ENCODE measurements at places on chromosomes 7 and 10.

DNA sequence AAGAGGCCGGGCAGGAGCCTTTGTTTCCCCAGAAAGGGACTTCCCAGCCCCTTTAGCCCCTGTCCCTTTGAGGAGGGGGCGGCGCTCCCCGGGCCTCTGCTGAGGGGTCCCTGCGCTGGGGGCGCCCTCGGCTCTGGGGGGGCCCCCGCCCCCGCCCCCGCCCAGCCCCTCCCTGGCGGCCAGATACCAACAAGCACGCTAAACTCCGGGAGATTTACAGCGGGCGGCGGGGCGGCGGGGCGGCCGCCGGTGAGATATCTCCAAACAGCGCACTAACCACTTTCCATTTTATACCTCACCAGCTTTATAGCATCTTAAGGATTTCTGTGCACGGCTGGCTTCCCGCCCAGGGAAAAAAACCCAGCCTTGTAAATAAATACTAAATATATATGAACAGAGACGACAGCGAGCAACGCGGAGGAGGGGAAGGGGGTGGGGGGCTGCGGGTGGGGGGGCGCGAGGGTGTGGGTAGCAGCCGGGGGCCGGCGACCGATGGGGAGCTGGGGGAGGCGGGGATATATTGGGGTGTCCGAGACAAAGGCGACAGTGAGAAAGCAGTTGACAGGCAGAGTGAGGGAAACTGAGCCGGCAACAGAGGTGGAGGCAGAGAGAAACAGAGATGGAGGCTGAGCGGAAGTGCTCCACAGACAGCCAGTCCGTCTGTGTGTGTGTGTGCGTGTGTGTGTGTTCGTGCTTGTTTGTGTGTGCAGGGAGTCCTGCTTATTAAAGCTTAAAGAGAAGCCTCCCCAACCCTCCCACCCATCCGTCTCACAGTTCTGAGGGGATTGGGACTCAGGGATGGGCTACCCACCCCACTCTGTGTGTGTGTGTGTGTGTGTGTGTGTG is 85.8 kb downstream of the HIF1AN start:
- DNase-seq = peak; percentile 22

- peak; percentile 58 for DNase-seq
Observed at GRCh38 chr7:151626422-151627115, 106.9 kb upstream of the RHEB start.

GRCh38 chr10:23432166-23432565 is 6.7 kb upstream of the OTUD1 start:
- no peak for DNase-seq

DNA sequence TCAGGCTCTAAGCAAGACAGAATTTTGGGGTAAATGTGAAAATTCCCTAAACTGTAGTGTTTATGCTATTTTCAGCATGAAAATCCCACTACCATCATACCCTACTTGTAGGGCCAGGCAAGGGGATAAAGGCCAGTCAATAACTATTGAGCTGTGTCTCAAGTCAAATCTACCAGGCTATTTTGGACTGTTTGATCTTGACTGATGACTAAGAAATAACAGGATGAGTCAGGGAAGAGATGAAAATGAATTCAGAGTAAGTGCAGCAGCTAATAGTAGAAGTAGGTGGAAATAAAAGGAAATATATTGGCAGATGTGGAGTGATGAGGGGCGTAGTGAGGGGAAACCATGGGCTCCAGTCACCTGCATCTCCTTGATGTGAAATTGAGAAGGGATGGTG is 225.8 kb upstream of the PHYHIPL start:
- DNase-seq = no peak

- DNase-seq = no peak
Observed at GRCh38 chr10:26064106-26064505, 130.1 kb downstream of the MYO3A start.

- DNase-seq = no peak
Observed at GRCh38 chr10:123642697-123643096, 23.5 kb upstream of the GPR26 start.

GRCh38 chr7:47581804-47582763 is at the start of gene TNS3:
Gene TNS3, minus strand, starts transcription at chr7:47582111. Its CDS starts 142,475 bp downstream, at chr7:47439636.
- peak; percentile 67 for DNase-seq

DNA sequence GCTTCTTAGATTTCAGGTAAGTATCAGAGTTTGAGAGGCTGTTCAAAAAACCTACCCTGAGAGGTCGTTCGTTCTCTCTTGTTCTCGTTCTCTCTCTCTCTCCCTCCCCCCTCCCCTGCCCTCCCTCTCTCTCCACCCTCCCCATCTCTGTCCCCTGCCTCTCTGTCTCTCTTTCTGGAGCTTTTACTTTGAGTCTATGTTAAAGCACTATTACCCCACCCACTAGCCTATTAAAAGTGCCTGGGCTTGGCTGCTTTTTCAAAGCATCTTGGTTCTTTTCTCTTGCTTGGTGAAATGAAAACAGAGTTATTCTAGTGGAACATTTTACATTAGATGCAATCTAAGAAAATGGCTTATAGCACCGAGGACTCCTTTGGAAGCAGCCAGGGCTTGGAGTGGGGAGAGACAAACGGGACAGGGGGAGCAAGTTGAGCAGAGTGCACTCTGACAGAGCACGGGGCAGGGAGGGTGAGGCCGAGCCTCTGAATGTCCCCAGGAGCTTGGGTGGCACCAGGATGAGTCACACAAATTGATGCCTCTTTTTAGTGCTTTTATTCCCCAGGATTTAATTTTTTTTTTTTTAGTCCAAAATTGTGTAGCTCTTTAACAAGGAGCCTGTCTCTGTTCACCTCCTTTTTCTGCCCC is 134.3 kb downstream of the CFAP58 start:
- DNase-seq = no peak

DNA sequence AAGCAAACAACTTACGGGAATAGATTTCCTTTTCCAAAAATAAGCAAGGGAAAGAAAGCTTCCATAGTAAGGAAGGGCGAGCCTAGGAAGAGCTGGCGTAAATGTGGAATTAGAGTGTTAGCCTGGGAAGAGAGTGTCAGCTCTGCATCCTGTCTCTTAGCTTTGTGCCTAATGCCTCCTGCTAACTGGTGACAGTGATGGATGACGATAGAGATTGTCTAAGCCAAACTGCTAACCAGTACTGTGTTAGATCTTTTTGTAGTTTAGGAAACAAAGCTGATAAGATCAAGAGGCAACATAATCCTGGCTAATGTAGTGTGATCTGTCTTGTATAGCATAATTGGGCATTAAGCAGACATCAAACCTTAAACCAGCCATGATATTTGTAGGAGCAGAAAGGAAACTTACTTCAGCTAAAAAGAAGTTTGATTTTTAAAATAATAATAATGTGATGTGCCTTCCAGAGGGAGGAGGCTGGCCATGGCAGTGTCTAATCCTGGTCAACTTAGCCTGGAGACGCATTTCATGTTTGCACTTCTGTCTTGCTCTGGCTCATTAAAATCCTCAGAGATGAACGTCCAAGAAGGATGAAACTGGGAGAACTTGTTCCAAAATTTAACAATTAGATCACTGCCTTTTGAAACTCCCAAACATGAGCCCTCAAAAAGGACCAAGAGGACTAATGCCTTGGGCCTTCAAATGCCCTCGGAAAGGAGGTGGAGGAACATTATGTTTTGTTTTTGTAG is 85.1 kb downstream of the FAM204A start:
- DNase-seq = peak; percentile 73

- DNase-seq = no peak
Observed at GRCh38 chr10:28496017-28496416, 36.9 kb upstream of the WAC start.

GRCh38 chr7:29381206-29382094 is 182.2 kb upstream of the PRR15 start:
- DNase-seq = no peak

GRCh38 chr10:86295791-86296190 is 70.8 kb downstream of the GRID1 start:
- no peak for DNase-seq

DNA sequence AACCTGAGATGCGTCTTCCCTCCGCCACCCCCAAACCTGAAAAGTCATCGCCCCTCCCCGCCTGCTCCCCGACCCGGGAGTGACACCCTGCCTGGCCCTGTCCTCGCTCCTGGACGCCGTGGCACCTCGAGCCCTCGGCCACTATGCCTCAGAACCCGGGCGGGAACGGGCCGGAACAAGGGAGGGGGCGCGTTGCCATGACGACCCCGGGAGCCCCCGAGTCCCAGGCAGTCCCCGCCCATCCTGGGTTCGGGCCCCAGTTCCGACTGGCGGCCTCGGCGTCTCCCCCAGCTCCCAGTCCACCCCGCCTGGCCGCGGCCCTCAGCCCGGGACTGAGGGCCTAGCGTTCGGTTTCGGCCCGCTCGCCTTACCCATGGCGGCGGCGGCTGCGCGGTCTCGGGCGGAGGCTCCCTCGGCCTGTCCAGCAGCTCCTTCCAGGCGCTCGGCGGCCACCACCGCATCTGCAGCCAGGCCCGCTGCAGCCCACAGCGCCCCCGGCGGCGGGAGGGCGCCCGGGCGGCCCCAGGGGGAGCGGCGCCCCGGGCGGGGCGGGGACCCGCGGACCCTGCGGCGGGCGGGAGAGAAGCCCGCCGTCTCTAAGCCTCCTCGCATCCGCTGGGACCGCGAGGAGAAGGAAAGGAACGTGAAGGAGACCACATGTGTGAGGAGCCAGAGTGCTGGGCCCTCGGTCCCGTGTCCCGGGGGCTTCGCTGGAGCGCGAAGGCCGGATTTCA is at the start of gene RUFY2:
TSS of gene RUFY2 (minus strand) at position 463 of the 734 bp plus-strand sequence. CDS start at position 375, 88 bp downstream.
- peak; percentile 56 for DNase-seq

- DNase-seq = peak; percentile 56
Observed at GRCh38 chr10:84845628-84846261, 517.4 kb downstream of the CCSER2 start.

- DNase-seq = no peak
Observed at GRCh38 chr7:47227762-47228177, 354.1 kb downstream of the TNS3 start.

GRCh38 chr7:140417456-140418155 is 13.7 kb downstream of the RAB19 start:
- no peak for DNase-seq

GRCh38 chr10:63692220-63692896 is 171.2 kb downstream of the REEP3 start:
- no peak for DNase-seq

DNA sequence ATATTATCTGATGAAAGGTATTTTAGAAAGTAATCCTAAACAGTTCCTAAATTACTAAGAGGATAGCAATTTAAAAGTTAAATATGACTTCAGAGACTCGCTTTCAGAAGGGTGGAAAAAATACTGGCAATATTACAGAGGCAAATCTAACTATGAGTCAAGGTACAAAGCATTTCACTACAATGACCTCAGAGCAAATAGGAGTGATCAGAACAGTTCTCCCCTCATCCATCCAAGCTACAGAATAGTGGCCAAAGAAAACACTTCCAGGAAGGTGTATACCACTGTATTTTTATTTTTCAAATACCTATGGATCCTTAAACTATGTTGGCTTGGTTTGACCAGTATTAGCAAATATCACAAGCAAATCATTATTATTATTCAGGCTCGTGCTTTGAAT is 112.8 kb upstream of the ODAD2 start:
- no peak for DNase-seq

DNA sequence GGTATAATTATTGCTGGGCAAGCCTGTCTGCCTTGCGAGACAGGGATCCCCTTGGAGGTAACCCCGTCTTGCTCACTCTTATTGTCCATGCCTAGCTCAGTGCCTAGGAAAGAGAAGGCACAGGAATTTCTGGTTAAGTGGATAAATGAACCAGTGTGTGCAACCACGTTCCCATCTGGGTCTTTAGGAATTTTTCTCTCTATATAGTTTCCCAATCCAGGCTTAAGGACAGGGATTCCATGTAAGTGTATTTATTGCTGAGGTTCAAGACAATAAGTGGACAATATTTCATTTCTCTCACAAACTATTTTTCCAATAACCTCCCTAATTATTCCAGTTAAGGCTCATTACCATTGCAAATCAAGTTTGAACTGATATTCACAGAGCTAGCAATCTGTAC is 8.9 kb upstream of the ADAM12 start:
- DNase-seq = no peak

DNA sequence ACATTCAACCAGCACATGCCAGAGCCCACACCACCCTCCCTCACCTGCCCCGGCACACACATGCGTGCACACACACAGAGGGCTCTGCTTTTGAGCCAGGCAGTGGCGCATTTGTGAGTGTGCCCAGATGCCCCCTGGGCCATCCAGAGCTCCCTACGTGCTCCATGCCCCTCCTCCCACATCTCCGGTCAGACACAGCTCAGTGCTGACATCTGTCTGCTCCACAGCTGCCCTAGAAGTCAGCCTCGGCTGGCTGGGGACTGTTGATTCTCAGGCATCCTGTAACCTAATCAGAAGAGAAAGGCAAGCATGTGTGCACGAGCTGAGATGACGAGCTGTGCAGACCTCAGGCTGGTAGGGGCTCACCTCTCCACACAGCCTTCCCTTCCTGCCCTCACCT is 135.1 kb downstream of the ZMIZ1 start:
- DNase-seq = no peak

DNA sequence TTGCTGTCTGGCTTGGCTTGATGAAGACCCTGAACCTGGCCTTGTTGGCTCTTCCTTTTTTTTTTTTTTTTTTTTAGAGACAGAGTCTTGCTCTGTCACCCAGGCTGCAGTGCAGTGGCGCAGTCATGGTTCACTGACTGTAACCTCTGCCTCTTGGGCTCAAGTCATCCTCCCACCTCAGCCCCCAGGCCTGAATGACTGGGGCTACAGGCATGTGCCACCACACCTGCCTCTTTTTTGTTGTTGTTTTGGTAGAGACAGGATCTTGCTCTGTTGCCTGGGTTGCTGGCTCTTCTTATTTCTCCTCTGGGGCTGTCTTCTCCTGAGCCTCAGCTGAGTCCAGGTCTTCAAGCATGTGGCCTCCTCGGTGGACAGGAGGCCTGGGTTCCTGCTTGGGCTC is 44.7 kb downstream of the PRF1 start:
- no peak for DNase-seq

GRCh38 chr10:71045936-71046335 is 157.6 kb upstream of the PCBD1 start:
- no peak for DNase-seq

GRCh38 chr7:38222481-38223096 is 44.5 kb downstream of the STARD3NL start:
- DNase-seq = peak; percentile 84

- DNase-seq = no peak
Observed at GRCh38 chr7:140876519-140877248, 48.0 kb downstream of the BRAF start.

DNA sequence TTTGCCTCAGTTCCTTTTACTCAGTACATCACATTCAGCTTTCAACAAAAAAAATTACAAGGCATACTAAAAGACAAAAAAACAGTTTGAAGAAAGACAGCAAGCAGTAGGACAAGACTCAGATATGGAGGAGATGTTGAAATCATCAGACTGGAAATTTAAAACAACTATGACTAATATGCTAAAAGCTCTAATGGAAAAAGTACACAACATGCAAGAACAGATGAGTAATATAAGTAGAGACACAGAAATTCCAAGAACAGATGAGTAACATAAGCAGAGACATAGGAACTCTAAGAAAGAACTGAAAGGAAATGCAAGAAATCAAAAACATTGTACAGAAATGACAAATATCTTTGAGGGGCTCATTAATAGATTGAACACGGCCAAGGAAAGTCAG is 402.6 kb downstream of the NEBL start:
- DNase-seq = no peak

- DNase-seq = no peak
Observed at GRCh38 chr10:124095096-124095495, 1.7 kb upstream of the CHST15 start.

- no peak for DNase-seq
Observed at GRCh38 chr7:8205031-8205387, 57.0 kb downstream of the ICA1 start.

Measured in NCI-H1417 (cell line).